ENCODE measurements at places on chromosomes 11 and 22.

GRCh38 chr11:115134926-115135325 is 369.3 kb downstream of the CADM1 start:
- DNase-seq: no peak

DNA sequence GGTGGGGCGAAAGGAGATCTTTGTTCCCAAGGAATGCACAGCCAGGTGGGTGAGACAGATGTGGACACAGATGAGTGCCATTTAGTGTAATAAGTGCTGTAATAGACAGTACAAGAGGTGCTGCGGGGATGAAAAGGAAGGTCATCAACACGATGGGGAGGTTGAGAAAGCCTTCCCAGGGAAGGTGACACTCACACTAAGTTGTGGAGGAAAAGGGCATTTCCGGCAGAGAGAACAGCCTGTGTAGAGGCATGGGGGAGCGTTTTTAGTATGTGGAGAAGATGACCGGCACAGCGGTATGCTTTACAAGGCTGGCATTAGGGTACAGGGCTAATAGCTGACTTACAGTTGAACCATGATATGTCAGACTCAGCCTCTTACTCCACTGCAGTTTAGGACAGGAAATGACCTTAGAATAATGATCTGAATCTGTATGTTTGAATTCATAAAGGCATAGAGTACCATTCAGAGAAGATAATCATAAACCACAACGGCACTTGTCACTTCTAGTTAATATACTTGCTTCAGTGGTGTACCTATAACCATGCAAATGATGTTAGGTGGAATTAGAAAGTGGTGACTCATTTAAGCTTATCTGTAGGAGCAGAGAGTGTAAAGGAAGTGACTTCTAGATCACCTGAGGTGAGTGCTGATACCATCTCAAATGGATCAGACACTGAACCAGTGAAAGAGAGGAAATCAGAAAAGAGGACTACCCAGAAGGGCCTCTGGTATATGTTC is 60.6 kb downstream of the FAM83F start:
- DNase-seq: peak; percentile 78

DNA sequence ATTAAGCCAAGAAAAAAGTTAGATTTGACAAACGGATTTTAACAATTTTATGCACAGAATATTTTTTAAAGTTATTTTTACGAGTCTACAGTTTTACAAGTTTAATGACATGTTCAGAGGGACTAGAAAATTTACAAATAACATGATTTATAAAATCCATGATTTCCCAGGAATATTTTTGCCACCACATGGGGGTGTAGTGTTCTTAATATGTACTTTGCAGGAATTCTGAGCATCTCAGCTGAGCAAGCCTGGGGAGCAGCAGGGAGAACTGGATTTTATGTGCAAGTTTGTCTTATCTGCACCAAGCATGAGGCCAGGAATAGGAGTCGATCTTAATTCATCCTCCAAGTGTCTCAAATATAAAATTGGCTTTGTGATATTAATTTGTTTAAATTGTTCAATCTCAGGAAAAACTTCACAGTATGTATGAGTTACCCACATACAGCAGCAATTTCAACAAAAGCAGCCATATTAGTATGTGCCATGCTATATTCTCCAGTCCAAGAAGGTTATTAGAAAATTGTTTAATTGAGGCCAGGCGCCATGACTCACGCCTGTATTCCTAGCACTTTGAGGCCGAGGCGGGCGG is 826.3 kb downstream of the DLG2 start:
- DNase-seq: no peak

DNA sequence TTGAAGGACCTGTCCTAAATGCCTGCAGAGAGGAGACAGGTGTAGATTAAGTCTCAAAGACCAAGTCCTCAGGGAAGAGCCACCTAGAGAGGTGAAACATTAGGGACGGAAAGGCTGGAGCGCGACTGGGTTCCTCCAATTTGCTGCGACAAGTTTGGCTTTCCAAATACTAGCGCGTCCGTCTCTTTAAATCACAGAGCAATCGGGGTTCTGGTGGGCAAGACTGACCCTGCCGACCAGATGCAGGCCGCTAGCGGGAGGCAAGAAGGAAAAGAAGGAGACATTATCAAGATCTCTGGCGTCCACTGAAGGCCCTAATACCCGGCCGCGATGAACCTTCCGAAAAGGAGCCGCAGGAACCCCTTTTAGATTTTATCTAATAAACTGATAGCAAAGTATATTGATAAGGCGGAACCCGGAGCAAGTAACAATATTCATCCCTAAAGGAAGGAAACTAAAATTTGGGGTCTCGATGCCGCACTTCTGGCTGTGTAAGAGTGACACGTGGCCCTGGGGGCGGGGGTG is 128.2 kb upstream of the C11orf58 start:
- no peak for DNase-seq

- DNase-seq: peak; percentile 48
Measured at GRCh38 chr11:80846979-80847378, 1406.1 kb upstream of the TENM4 start.

DNA sequence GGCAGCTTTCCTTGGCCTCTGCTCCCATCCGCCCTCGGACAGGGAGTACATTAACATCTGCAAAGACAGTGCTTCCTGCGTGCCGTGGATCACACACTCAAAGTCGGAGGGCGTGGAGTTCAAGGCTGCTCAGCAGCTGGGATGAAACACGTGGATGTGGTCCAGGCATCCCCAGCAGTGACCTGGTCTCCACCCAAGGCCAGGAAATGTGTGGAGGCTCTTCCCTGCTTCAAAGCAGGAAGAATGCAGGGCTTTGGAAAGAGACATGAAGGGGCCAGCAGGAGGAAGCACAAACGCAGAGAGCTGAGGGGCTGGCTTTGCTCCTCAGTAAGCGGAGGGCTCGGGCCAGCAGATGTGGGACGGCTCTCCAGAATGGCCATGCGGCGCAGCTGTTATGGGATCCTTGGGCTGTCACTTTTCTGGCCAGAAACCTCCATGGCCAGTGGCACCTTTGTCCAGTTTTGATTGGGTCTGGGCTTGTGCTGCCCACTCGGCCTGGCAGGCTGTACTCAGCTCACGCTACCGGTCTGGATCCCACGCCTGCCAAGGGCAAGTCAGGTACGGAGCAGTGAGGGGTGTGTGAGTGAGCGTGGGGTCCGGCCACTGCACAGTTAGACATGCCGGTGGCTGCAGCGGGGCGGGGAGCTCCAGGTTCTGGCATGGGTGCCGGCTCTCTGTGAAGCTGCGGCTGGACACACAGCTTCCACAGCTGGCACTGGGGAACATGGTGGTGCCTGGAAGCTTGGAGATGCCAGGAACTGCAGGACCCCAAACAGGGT is 438.0 kb downstream of the TBC1D22A start:
- DNase-seq: no peak
